Inflammatory macrophage (primary cell): ENCODE measurements at places on chromosomes 2 and 18.

DNA sequence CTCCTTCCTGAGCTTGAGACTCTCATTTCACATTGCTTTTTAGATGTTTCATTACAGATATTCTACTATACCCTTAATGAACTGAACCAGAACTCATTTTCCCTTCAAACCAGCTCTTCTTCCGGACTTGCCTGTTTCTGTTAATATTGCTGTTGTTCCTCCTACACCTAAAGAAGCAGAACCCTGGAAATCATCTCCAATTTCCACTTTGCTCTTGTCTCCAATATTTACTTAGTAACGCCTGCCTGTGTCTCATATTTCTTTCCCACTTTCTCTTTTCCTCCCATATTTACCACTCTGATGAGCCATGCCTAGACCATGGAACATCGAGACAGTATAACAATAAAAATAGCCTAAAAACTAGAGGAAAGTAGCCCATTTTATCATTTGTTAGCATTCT lies 17.9 kb upstream of the GMCL1 start:
- DNase-seq = no peak

DNA sequence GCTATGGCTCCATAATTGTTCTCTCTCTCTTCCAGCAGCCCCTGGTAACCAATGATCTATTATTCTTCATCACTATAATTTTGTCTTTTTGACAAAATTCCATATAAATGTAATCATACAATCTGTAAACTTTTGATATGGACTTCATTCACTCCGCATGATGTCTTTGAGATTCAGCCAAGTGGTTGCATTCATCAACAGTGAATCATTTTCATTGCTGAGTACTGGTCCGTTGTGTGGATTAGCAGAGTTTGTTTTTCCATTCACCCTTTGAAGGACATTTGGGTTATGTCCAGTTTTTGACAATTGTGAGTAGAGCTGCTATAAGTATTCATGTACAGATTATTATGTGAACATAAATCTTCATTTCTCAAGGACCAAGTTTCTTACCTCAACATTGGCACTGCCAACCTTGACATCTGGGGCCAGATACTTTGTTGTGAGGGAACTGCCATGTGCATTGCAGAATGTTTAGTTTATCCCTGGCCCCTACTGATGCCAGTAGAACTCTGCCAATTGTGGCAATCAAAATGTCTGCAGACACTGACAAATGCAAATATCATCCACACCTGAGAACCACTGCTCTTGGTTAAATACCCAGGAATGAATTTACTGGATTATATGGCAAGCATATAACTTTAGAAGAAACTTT lies 48.4 kb upstream of the BCL2L11 start:
- DNase-seq = no peak

DNA sequence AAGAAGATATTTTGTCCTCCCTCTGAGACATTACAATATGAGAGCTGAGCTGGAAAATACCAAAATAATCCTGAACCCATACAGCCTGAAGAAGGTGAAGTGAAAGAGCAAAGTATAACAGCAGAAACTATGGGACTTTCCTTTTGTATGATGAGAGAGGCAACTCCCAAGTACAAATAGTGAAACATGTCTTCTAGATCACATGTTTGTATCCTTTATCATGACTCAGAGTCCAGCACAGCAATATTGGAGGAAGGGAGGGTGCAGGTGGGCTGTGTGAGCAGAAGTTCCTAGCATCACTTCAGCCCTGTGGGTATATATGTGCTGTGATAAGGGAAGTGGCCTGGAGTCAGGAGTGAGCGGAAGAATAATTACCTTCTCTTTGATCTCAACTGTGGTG lies 265.6 kb upstream of the NRXN1 start:
- DNase-seq = no peak

DNA sequence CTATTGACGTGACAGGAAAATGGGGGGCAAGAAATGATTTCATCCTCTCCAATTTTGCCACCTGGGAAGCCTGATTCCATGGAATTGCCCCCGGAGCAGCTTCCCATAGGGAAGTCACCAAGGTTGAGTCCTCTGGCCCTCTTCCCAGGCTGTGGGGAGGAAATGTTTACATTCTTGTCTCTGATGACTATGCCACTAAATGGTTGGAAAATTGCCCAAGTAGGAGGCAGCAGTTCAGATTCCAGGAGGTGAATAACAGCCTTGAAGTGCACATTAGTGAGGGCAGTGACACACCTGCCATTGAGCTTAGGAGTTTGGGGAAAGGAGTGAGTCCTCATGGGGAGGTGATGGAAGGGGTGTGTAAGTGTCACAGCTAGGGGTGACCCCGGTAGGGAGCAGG lies 449.2 kb upstream of the DCC start:
- no peak for DNase-seq

DNA sequence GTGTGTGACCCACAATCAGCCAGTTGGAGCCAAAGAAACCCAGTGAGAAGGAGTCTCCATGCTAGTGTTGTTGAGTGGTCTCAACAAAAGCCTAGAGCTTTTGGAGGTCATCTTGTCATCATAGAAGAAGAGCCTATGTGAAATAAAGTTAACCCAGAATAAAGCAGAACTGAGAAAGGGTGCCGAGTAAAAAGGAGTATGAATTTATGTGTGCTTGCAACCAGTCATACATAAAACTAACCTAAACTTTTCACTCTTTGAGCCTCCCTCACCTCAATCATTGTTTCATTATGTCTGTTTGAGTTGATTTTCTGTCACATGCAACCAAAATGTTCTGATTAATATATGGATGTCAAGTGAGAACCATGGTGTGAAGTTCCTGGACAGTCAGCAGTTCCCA lies 599.3 kb upstream of the ZEB2 start:
- DNase-seq = no peak

- DNase-seq = no peak
Measured at GRCh38 chr2:59019566-59020159, 778.5 kb upstream of the FANCL start.

DNA sequence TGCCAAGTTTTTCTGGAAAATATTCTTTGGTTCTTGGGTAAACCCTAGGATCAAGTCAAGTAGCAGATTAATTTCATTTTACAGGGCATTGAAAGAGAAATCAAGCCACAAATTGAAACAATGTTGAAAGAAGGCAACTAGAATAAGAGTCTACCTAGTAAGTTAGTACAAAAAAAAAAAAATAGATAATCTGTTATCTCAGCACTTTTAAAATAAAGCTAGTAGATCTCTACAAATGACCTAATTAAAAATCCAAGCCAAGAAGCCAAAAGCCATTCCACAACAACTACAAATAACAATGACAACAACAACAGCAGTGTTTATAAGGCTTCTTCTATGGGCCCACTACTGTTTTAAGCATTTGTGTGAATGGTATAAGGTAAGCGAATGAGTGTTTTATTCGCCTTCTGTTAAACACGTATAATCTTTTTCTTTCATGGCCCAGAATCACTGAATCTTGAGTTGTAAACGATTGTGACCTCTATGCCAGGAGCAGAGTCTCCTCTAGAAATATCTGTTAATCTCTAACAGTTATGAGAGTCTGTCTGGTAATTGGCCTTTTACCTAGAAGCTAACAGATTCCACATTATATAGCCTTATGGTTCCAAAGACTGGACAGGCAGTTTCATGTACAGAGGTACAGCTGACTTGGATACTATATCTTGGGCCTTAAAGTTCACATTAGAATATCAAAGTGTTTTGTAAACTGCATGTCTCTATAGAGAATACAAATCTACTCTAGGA lies 28.6 kb upstream of the CUL3 start:
- no peak for DNase-seq

GRCh38 chr2:116935097-116935814 lies 879.2 kb upstream of the DDX18 start:
- DNase-seq = no peak

GRCh38 chr2:65130664-65131175 lies 814 bp upstream of the RAB1A start:
- no peak for DNase-seq

GRCh38 chr2:2520401-2520811 lies 189.3 kb upstream of the MYT1L start:
- DNase-seq = no peak

DNA sequence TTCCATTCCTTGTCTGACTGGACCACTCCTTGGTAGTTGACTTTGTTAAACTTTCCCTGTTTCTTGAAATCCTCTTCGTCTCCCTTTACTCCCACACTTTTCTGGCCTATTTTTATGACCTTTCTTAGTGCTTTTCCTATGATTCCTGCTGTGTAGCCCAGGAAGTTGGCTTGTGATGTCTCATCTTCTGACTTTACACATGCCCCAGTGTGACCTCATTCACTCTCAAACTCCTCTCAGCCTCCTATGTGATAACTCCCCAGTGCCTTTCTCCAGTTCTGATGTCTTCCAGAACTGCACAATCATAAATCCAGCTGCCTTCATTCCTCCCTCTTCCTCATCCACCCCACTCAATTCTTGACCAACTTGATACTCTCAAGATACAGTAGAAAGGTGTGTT lies 407.6 kb downstream of the TGIF1 start:
- DNase-seq = no peak

DNA sequence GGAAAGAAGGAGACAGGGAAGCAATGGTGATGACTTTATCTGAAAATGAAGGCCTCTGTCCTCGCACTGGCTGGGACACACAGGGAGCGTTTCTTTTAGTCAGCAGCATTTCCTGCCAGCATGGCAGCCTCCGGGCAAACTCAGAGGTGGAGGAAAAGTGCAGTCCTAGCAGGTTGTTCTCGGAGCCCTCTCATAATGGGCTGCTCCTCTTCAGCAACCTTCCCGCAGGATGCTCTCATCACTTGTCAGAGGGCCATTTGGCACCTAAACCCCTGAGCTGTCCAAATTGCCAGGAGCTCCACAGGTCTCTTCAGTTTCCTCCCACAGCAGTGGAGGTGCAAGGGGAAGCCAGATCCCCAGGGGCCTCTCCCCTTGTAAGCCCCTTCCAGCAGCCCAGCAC lies 6.2 kb downstream of the STK39 start:
- no peak for DNase-seq

- DNase-seq = no peak
Measured at GRCh38 chr2:50102383-50102782, 929.5 kb downstream of the NRXN1 start.

DNA sequence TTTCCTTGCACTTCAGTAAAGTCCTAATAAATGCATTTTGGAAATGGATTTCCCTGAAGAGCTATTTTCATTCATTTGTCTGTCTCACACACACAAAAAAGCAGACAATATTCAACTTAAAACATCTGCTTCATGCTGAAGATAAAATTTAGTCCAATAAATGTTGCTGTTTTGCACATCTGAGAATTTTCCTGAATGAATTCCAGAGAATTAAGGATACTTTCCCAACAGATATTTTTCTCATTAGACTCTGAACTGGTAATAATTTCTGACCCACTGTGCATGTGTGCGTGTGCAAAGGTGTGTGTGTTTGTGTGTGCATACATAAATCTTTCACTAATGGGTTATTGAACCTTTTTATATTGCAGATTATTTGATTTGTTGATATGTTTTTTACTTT lies 390.2 kb upstream of the TMEFF2 start:
- no peak for DNase-seq
